Dermis microvascular lymphatic vessel endothelial cell (primary cell): ENCODE measurements at places on chromosomes 7 and 10.

- DNase-seq: no peak
Measured at GRCh38 chr10:132375116-132375794, 21.7 kb upstream of the PWWP2B start.

- DNase-seq: no peak
Measured at GRCh38 chr10:63013755-63014154, 119.4 kb upstream of the NRBF2 start.

DNA sequence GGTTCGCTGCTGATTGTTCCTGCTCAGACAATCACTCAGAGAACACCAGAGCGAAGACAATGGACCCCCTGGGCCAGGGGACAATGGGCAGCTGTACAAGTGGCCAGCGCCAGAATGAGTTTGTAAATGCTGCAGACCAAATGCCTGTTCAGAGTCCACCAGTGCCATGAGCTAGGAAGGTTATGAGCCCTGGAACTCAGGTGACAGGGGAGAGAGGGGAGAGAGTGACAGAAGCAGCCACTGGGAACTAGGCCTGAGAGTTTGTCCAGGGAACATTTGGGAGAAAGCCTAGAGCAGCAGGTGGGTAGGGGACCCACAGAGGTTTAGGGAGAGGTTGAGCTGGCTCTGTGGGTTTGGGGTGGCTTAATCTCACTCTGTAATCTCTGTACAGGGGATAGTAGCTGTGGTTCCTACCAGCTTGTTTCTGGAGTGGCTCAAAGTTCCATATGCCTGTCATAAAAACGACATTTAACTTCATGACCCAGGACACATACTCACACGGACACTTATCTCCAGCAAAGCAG, 60.4 kb downstream of the C10orf105 start:
- no peak for DNase-seq

DNA sequence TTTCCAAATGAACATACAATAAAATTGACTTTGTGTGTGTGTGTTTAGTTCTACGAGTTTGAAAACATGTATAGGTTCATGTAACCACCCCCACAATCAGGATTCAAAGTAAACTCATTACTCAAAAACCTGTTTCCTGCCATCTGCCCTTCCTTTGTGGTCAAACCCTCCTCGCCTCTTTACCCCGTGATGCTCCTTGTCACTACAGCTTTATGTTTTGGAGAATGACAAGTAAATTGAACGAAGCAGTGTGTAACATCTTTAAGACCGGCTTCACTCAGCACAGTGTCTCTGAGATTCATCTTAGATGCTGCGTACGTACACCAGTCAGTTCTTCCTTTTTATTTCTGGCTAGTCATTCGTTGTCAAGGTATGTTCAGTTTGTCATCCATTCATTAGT, 54.6 kb upstream of the MKI67 start:
- no peak for DNase-seq

DNA sequence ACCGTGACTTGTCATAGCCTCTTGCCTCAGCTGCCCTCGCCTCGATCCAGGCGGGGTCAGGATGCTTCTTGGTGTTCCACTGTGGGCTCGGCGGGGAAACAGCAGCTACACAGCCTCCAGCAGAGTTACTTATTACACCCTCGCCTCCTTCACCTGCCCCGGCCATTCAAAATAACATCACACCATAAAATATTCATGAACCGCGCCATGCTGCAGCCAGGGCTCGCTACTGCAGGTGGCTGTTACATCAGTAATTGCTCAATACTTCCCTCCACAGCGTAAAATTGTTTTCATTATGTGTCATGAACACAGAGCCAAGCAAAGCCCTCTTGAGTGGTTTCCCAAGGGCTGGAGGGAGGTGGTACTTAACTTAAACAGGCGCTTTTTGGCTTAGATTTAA, 241.5 kb upstream of the SP8 start:
- DNase-seq: no peak

DNA sequence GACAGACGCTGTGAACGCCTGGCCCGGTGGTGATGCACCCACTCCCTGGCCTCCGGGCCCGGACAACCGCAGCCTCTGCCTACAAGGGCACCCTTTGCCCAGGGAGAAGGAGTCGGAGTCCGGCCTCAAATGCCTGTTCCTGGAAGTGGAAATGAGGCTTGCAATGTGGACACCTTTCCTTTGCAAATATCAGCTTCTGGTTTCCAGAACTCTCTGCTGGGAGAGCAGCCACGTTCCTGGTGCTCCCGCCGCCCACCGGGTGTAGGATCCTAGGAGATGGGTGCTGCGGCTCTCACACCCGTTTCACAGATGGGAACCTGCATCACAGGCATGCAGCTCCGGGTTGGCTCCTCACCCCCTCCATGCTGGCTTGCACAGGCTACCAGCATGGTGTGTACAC, 2.9 kb downstream of the FOXL3 start:
- DNase-seq: no peak

DNA sequence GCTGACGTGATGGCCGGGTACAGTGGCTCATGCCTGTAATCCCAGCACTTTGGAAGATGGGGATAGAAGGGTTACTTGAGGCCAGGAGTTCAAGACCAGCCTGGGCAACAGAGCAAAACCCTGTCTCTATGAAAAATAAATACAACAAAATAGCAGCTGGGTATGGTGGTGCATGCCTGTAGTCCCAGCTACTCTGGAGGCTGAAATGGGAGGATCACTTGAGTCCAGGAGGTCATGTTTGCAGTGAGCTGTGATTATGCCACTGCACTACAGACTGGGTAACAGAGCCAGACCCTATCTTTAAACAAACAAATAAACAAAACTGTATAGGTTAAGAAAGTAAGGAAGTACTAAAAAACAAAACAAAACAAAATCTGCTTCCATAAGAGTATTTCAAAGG, 6.2 kb upstream of the CUL2 start:
- DNase-seq: no peak

DNA sequence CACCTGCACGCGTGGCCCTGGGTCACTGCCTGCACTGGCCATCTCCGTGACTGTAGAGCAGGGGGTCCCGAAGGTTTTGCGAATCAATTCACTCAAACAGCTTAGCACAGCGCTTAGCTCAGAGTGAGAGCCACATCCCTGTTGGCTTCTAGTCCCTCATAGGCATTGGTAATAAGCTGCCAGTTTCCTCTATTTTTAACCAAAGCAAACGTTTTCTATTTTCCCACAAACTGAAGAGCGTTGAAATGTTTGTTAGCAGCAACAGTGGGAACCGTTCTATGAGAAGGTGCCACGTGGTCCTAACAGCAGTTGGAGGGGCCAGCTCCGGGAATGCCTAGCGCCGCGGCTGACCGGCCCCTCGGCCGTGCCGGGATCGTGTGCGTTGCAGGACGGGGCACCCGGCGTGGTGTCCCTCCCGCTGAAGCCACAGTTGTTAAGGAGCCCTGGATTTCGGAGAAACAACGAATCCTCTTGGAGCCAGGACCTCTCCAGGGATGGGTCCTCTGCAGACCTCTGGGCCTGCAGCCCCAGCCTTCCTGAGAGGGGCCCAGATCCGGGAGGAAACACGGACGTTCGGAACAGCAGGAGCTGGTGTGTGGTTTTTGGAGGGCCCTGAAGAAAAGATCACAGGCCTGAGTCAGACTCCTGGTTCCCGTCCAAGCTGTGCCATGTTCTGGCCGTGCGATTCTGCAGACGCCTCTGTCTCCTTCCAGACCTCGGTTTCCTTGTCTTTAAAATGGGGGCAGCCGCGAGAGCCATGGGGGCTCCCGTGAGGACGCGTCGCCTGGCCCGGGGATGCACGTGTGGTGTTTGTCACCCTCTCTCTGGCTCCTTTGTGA, 40.3 kb downstream of the FAM20C start:
- DNase-seq: no peak

DNA sequence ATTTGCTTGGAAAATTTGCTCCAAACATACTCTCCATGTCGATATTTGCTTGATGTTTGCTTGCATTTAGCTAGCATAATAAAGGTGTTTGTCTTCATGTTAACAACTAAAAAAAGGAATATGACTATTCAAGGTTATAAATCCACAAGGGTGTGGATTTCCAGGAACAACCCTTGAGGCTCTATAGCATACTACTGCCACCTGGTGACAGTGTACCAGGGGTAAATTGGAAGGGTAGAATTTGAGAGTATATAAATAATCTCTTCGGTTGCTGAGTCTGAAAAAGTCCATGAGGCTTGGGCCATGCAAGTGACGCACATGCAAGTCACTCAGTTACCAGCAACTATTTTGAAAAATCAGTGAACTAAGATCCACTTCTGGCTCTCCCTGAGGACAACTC, 68.4 kb downstream of the SLIT1 start:
- no peak for DNase-seq

DNA sequence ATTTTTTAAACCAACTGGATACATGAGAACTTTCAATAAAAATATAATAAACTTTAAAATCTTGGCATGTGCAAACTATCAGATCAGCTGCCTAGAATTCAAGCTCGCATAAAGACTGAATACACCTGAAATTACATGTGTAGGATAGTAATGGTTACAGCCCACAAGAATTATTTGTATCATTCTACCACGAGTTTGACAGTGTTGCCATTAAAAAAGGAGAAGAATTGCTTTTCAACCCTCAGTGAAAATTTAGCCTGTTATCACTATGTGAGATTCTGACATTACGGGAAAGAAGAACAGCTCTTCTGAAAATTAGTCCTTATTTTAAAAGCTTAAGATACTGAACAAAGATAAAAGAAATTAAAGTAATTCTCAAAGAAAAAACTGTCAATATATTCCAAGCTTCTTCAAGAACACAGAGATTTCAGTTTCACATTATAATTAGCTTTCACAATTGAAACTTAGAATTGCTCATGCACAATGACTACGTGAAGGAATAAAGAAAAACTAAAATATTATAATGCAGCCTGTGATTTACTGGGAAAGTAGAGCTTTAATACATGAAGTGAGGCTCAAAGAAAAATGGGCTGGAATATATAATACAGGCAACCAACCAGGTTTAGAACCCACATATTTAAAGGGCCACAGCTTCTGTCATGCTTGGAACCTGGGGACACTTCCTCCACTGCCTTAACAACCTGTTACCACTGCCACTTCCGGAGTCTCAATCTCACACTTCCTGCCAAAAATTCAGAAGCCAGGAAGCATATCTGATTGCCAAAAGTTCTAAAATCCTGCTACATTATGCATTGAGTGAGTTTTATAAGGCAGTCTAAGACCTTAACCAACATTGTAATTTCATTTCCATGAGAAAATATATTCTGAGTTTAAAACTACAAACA, 23.2 kb downstream of the TPK1 start:
- DNase-seq: no peak

GRCh38 chr10:75718991-75719390, 287.6 kb downstream of the LRMDA start:
- DNase-seq: no peak

DNA sequence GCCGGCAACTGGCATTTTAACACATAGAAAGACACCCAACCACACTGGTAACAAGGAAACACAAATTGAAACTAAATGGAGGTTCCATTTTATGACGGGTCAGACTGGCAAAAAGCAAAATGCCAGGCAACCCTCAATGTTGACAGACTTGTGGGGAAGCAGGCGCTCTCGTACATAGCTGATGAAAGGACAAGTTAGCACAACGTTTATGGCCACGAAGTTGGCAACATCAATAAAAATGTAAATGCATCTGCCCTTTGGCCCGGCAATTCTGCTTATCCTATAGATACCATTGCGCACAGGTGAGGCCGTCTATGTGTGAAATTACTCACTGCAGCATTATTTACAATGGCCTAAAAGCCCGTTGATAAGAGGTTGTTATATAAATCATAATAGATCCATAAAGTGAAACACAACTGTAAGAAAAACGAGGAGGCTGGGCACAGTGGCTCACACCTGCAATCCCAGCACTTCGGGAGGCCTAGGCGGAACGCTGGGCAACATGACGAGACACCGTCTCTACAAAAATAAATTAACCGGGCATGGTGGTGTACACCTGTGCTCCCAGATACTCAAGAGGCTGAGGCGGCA, 39.8 kb downstream of the FOXL3 start:
- DNase-seq: no peak

- no peak for DNase-seq
Measured at GRCh38 chr10:35493196-35494118, 111.7 kb upstream of the GJD4 start.

DNA sequence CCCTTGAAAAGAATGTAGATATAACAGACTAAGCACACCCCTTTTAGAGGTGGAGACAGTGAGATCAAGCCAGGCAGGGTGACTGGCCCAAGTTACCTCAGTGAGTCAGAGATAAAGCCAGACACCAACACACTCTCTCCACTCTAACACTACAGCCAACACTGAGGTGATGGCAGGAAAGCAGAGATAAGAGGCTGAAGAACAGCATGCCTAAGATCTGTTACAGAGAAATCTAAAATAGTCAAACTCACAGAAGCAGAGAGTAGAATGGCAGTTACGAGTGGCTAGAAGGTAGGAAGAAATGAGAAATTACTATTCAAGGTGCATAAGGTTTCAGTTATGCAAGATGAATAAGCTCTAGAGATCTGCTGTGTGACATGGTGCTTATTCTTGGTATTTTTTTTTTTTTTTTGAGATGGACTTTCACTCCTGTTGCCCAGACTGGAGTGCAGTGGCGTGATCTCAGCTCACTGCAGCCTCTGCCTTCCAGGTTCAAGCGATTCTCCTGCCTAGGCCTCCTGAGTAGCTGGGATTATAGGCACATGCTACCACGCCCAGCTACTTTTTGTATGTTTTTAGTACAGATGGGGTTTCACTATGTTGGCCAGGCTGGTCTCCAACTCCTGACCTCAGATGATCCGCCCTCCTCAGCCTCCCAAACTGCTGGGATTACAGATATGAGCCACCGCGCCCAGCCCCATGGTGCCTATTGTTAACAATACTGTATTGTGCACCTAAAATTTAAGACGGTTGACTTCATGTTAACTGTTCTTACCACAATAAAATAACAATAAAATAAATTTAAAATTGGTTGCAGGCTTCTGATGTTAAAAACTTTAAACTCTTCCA, 28.7 kb downstream of the ICA1 start:
- DNase-seq: no peak

GRCh38 chr10:131248376-131249165, 63.0 kb downstream of the TCERG1L start:
- no peak for DNase-seq

GRCh38 chr10:79203014-79203644, 134.4 kb downstream of the ZMIZ1 start:
- no peak for DNase-seq

DNA sequence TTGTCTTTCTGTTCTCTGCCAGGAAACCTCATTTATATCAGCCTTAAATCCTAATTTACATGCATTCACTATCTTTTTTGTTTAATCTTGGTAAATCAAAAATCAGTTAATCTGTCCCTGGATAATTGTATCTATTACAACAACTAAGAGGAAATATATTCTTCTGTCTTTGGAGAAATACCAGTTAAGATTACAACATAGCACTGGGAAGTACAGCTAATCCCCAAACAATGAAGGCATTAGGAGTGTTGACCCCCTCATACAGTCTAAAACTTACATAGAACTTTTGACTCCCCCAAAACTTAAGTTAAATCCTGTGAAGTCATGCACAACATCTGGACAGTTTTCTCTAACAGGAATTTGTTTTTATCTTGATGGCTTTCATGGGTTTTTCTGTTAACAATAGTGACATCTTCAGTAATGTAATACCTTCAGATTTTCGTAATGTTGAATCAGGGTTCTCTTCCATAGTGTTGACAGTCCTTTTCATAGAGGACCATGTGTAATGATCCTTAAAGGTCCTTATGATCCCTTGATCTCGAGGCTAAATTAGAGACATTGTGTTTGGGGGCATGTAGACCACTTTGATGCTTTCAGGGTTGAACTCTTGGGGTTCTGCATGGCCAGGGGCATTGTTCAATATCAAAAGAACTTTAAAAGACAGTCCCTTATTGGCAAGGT, 24.1 kb upstream of the ABCC2 start:
- no peak for DNase-seq

GRCh38 chr7:70553364-70553763, 578.6 kb upstream of the GALNT17 start:
- DNase-seq: no peak

GRCh38 chr7:93566876-93567275, 7.6 kb downstream of the CALCR start:
- DNase-seq: no peak
